ENCODE measurements at places on chromosomes 7 and 10.

DNA sequence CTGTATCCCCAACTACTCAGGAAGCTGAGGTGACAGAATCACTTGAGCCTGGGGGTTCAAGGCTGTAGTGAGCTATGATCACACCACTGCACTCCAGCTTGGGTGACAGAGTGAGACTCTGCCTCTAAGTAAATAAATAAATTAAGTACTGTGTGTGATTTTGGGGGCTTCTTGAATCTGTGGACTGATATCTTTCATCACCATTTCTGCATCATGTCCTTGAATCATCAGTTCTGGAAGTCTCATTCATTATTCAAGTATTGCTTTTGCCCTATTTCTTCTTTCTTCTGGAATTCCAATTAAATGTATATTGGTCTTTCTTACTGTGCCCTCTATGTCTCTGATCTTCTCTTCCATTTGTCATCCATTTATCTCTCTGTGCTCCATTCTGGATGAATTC lies 46.7 kb upstream of the OPN4 start:
- DNase-seq: no peak

GRCh38 chr10:89745903-89746302 lies 44.5 kb downstream of the KIF20B start:
- no peak for DNase-seq

GRCh38 chr10:34794835-34795234 lies 20.3 kb downstream of the PARD3 start:
- DNase-seq: no peak

GRCh38 chr7:46554688-46555422 lies 633.8 kb upstream of the IGFBP3 start:
- no peak for DNase-seq

DNA sequence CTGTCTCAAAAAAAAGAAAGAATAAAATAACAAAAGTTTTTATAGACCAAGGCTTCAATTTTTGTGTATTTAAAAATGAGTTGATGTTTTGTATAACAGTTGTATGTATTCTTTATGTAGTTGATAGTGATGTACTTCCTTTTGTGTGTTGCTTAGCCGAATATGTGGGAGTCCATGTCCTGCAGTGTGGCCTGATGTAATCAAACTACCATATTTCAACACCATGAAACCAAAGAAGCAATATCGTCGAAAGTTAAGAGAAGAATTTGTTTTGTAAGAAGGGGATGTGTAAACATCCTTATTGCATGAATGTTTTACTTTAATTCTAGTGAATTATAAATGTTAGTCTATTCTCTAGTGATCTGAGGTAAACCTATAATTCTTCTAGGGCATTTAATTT lies 56.6 kb downstream of the MPLKIP start:
- DNase-seq: no peak

DNA sequence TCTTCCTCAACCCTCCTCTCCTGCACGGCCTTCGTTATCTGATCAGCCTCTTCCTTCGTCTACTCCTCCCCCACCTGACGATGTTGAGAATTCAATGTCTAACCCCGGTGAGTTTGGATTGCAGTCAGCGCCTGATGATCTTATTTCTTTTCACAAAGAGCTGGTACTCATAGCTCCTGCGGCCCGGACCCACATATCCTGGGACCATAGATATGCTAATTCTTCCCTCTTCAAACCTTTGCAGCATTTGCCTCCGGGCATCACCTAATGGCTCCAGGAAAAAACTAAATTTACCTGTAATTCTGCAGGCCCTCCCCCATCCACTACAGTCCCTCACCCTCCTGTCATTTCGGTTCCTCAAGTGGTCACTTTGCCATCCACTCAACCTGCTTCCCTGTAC lies 12.4 kb upstream of the DDC start:
- DNase-seq: no peak

DNA sequence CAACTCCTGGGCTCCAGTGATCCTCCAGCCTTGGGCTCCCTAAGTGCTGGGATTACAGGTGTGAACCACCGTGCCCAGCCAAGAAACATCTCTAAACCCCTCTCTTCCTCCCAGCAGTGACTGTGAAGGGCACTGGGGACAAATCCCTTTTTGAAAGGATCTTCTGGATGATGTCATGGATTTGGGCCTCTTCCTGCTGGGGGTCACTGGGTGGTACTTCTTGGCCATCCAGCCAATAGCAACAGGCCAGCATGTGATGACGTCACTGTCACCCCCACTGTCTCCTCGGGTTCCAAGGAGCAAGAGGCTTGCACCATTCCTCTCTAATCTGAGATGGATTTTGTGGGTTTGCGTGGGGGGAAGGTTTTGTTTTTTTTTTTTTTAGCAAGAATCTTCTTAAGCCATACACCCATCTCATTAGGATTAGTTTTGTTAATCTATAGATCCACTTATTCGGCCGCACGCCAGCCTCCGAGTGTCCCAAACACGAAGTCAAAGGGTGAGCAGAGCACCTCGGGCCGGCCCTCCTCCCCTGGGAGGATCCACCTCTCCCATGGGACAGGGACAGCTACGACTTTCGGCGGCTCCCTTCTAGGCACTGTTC lies 29.4 kb upstream of the TNRC18 start:
- no peak for DNase-seq

- no peak for DNase-seq
Observed at GRCh38 chr10:116237970-116238369, 35.0 kb downstream of the GFRA1 start.

DNA sequence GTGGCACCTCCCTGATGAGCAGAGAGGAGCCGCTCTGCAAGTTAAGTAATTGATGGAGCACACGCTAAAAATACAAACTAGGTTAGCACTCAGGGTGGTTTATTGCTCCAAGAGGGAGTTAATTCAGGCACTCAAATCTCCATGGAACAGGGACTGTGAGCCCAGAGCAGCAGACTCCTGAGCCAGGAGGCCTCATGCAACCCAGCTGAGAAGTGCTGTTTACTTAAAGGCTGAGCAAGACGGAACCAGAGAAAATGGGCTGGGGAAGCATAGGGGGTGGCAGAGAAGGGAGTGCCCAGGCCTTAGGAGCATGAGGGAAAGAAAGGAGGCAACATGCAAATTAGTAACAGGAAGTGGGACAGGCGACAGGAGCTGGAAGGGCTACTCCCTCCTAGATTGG lies 174.1 kb downstream of the KCNMA1 start:
- no peak for DNase-seq

- DNase-seq: no peak
Observed at GRCh38 chr7:55657654-55658053, 85.4 kb upstream of the VOPP1 start.

GRCh38 chr7:138478499-138478908 lies 18.4 kb downstream of the TRIM24 start:
- no peak for DNase-seq

- DNase-seq: peak; percentile 34
Observed at GRCh38 chr7:142776206-142776844, 5.6 kb downstream of the PRSS2 start.

DNA sequence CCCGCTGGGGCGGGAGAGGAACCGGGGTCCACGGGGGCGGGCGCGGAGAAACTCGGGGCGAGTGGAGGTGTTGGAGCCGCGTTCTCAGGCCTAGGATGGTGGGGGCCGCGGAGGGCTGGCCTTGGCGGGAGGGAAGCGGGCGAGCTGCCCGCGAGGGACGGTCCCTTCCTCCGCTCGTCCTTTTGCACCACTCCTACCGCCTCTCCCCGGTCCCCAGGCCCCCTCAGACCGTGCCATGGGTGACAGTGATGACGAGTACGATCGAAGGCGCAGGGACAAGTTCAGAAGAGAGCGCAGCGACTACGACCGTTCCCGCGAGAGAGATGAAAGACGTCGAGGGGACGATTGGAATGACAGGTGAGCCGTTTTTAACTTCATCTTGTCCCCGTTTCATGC lies 451 bp downstream of the SRRT start:
- DNase-seq: no peak
